ENCODE measurements at places on chromosomes 16 and 17.

- DNase-seq, result no peak
These were observed 109.7 kb downstream of the TRIM37 start for GRCh38 chr17:58996968-58997367.

DNA sequence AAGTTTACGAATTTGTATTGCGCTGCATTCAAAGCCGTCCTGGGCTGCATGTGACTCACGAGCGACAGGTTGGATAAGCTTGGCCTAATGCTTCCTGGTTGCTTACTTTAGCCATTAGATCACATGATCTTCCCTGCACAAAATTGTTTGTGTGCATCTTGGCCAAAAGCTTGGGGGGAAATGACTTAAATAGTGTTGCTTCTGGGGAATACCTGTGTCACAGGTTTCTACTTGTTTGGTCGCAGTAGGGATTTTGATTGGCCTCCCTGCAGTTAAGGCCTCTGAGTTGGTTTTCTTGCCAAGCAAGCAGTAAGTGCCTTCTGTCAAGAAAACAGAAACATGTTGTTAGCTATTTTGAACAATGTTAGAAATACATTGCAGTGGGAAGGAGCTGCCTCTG lies 39.6 kb upstream of the DUSP14 start:
- no peak for DNase-seq

DNA sequence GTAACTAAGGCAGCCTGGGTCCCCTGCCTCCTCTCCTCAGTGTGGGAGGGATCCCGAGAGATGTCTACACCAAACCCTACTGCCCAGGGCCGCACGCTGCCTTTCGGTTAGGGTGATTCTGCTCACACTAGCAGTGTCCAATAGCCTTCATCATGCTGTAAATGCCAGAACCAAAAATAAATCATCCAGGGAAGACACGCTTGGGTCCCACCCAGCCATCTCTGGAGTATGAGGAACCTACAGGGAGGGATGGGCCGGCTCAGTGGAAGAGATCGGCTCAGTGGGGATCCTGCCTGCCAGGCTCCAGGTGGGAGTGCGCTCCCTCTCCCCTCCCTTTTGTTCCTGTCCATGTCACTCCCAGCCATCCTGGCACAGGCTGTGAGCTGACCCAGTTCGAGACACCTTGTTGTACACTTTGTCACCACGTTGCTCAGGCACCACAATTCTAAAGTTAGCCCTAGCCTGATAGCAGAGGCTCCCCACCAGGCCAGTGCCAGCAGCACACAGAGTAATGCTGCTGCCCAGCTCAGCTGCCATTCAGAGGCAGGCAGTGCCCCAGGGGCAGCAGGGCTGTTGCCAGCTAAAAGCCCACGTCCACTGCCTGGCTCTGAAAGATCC lies 24.5 kb downstream of the PEMT start:
- DNase-seq, result no peak

DNA sequence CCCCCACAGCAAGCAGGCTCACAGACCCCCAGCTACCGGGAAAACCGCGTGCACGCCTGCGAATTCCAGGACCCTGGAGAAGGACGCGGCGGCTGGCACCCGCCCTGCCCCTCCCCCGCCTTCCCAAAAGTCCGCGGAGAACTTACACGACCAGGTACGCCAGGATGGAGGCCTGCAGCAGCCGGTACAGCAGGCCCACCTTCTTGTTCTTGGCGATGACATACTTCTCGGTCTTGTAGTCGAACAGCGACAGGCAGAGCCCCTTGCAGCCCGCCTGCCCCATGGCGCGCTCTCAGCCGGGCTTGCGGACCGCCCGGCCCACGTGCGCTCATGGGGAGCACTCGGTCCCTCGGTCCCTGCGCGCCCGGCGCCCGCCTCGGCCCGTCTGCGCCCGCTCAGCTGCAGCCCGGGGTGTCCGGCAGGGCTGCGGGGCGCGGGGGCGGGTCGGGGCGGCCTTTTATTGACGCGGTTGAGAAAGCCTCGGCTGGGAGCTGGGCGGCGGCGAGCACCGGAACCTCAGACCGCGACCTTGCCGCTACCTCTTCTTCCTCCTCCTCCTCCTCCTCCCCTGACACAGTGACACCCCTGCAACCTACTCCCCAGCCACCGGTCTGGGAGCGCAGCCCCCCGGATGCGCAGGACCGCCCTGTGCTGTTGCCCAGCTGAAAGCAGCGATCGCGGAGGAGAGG lies at the start of gene P2RX5:
Gene P2RX5 (minus strand): TSS at position 433 of the 689 bp plus-strand sequence. CDS start 150 bp downstream, at position 283.
- DNase-seq, result no peak

DNA sequence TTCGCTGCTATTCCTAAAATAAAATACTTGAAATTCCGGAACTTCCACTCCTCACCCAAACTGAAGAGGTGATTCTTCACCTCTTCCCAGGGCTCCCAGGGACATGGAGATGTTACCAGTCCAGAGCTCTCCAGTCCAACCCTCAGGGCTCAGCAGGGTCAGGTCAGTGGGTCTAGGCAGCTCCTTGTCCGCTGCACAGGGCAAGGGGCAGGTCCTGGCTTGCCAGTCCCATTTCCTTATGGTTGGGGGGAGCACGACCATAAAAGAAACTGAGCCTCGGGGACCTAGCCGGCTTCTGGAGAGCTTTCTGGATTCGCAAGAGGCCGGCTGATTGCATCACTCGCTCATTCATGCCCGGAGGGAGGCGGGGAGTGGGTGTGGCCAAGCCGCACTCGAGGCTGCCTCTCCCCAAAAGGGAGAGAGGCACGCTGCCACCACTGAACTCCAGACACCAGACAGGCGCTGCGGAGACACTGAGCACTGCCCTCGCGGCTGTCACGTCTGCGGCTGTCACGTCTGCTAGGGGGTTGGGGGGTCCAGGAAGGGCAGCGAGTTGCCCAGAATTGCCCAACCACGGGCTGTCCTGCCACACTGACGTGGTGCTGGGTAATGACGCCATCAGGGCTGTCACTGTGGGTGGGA lies 15.8 kb downstream of the SLC7A5 start:
- peak; percentile 97 for DNase-seq

GRCh38 chr17:30226878-30227277 lies 8.6 kb downstream of the SLC6A4 start:
- DNase-seq, result no peak

GRCh38 chr17:15931394-15931793 lies 13.5 kb upstream of the ADORA2B start:
- DNase-seq, result no peak

GRCh38 chr16:58832386-58832895 lies 98.3 kb upstream of the GOT2 start:
- DNase-seq, result no peak

DNA sequence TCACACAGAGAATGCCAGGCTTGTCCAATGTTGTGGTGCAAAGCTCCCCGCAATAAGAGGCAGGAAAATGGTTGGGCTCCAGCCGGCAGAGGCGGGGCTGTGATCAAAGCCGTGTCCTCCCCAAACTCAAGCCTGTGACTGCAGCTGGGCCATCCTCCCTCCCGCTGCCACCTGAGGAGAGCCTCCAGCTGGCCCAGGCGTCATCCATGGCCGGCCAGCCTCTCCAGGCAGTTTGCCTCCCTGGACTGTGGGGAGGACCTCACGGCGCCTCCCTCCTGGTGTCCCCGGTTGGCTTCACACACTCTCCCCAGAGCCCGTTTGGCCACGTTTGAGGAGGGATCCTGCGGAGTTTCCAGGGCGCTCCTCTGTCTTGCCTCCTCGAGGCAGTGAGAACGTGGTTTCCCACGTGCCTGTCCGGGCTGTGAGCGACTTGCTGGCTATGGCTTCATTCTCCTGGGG lies 134.1 kb downstream of the IRF8 start:
- DNase-seq, result peak; percentile 36

GRCh38 chr16:28548306-28548802 lies 5.4 kb upstream of the SGF29 start:
- DNase-seq, result no peak

GRCh38 chr17:37430051-37430627 lies 23.5 kb downstream of the TADA2A start:
- DNase-seq, result no peak

GRCh38 chr16:88812513-88813268 lies 963 bp upstream of the APRT start:
- no peak for DNase-seq

GRCh38 chr17:31806921-31807320 lies 52.1 kb downstream of the COPRS start:
- no peak for DNase-seq

DNA sequence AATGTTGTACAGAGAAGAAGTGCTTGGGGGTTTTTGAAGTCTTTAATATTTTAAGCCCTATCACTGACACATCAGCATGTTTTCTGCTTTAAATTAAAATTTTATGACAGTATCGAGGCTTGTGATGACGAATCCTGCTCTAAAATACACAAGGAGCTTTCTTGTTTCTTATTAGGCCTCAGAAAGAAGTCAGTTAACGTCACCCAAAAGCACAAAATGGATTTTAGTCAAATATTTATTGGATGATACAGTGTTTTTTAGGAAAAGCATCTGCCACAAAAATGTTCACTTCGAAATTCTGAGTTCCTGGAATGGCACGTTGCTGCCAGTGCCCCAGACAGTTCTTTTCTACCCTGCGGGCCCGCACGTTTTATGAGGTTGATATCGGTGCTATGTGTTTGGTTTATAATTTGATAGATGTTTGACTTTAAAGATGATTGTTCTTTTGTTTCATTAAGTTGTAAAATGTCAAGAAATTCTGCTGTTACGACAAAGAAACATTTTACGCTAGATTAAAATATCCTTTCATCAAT lies 57.8 kb downstream of the HLF start:
- DNase-seq, result no peak

GRCh38 chr16:11384956-11385586 lies 39.8 kb downstream of the RMI2 start:
- no peak for DNase-seq

GRCh38 chr16:49457196-49457595 lies 83.6 kb downstream of the C16orf78 start:
- DNase-seq, result peak; percentile 24

DNA sequence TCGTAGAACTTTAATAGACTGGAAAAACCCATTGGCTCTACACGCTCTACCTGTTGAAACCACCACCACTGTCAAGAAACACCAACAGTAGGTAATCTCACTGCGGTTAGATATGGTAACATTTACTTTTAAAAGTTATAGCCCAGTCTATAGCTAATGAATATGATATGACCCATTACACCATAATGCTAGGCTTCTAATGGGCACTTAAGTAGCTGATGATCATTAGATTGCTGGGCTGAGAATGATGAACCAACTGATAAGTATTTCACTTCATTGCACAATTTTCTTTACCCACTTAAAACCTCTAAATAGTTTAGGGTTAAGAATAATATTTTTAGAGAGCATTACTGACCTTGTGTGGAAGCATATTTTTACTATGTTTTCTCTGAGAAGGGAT lies 788.9 kb upstream of the CA10 start:
- DNase-seq, result no peak

DNA sequence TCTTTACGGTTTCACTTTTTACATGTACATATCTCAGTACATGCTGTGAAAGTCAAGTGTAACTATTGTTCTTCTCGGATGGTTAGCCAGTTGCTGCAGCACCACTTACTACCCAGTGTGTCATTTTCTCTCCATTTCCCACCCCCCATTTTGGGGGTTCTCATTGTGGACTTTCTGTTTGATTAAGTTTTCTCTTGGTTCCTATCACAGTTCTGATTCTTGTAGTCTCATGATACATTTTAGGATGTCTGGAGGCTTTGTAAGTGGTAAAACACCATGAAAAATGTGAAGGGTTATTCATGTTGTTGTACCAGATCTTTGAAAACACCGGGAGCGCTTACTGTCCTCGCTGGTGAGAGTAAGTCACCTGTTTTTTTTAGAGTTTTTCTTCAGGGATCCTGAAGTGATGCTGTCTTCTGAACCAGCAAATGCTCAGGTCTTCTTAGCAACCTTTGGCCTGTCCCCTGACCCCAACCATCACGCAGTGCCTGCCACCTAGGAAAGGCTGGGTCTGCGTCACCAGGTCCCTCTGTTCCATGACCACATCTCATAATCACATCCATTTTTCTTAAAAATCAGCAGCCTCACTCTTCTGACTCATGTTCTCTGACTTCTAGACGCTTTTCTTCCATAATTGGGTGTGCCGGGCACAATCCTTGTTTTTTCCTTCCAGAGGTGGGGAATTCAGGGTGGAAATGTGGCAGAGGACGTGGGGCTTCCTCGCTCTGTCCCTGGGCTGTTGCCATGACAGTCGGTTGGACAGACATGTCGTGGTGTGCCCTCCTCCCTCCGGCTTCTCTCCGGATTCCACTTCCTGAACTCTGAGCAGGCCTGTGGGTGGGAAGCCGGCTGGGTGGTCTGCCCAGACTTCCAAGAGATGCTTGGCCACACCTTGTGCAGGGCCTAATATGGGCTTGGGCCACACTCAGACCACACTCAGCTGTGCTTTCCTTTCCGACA lies 102.6 kb downstream of the NTN1 start:
- no peak for DNase-seq

DNA sequence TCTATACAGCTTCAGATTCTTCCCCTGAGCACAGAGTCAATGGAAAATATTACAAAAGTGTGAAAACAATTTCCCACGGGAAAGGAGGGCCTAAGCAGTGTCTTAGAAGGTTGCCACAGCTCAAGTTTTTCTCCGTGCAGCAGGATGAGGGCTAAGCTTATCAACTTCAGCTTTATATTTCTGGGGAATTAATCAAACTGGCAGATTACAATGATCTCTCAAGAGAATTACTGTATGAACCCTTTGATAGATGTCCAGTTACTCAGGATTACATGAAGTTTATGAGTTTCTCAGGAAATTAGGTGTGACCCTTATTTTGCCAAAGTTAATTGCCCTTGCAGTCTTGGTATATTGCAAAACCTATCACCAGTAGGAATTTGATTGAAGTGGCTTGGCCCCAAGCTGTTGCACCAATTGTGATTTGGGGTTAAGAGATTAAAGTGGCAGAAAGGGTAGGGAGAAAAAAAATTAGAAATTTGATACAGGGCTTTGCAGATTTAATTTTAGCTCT lies 298.4 kb downstream of the MAP2K6 start:
- DNase-seq, result no peak

DNA sequence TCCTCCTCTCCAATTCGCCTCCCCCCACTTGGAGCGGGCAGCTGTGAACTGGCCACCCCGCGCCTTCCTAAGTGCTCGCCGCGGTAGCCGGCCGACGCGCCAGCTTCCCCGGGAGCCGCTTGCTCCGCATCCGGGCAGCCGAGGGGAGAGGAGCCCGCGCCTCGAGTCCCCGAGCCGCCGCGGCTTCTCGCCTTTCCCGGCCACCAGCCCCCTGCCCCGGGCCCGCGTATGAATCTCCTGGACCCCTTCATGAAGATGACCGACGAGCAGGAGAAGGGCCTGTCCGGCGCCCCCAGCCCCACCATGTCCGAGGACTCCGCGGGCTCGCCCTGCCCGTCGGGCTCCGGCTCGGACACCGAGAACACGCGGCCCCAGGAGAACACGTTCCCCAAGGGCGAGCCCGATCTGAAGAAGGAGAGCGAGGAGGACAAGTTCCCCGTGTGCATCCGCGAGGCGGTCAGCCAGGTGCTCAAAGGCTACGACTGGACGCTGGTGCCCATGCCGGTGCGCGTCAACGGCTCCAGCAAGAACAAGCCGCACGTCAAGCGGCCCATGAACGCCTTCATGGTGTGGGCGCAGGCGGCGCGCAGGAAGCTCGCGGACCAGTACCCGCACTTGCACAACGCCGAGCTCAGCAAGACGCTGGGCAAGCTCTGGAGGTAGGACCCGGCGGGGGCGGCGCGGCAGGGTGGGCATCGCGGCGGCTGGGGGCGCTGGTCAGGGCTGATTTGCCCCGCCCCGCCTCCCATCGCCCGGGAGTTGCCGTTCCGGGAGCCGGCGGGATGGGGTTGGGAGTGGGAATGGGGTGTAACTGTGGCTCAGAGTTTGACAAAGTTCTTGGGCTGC lies 567 bp downstream of the SOX9 start:
- DNase-seq, result peak; percentile 84

GRCh38 chr17:8835631-8836364 lies 31.7 kb downstream of the PIK3R6 start:
- no peak for DNase-seq

- DNase-seq, result no peak
These were observed 556 bp upstream of the SPNS1 start for GRCh38 chr16:28974007-28974436.

Measured in suprapubic skin (tissue), 4 donors.